ENCODE measurements at places on chromosomes 7 and 10. TPM values are rescaled to one million over a fixed set of nuclear protein-coding genes. Genes with fewer than 3 reads are reported as not detected.

DNA sequence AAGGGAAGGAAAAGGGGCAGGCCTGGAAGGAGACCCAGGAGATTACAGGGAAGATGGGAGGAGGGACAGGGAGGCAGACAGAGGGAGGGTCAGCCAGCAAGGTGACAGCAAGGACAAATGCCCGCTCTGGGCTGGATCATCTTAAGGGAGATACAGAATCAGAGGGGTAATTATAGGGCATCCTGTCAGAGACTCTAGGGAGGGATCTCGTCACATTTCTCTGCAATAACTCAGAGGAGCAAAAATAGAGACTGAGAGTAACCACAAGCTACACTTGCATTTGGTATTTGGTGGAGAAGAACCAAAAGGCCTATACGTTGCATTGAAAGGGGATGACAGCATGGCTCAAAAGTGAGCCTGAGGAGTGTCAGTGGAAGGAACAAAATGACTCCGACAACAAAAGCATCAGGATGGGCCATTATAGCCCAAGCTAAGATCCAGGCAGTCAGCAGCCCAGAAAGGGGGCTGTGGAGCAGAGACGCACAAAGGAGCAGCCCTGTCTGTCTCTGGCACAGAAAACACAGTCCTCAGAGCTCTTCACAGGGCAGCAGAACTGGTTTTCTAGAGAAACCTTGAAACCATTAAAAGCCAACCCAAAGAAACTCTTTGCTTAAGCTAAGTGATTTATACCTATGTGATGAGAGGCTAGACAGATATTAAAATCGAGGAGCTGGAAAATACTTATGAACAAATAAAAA is 430.2 kb upstream of the VSTM2A start:
- DNase-seq = no peak

DNA sequence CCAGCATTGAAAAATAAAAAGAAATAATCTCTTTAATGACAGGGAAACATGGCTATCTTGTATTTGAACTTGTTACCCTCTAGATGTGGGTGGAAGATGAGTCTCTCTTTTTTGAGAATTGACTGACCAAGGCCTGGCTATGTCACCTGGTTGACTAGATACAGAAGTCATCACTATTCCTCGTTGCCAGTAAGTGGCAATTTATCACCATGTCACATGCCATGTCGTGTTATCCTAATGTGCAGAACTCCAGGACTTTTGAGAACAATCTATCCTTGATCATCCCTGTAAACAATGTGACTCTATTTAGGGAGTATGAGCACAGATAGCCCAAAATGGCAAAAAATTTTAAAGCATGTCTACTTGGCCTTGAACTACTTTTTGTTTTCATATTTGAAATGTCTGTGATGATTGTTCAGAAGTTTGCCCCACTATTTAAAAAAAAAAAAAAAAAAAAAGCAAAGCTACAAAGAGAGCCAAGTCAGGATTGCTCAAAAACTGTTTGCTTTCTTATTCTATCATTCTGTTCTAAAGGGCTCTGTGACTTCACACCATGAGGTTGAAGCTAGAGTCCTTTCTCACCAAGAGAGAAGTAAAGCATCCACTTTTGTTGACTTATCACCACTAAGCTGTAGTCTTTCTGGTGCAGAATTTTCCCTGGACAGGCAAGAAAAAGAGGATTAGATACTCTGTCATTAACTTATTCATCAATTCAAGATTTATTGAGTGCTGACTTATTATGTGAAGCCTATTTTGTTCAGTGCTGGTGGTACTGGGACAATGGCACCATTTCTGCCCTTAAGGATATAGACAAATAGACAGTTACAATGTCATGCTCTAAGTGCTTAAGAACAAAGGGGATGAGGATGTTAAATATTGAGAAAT is 10.4 kb upstream of the WIPF3 start:
- no peak for DNase-seq

The ADAM8 gene
- polyA plus RNA-seq = 9.9 TPM

The ANKRD22 gene
- polyA plus RNA-seq = 2.7 TPM
